ENCODE measurements at places on chromosomes 2 and 18.

DNA sequence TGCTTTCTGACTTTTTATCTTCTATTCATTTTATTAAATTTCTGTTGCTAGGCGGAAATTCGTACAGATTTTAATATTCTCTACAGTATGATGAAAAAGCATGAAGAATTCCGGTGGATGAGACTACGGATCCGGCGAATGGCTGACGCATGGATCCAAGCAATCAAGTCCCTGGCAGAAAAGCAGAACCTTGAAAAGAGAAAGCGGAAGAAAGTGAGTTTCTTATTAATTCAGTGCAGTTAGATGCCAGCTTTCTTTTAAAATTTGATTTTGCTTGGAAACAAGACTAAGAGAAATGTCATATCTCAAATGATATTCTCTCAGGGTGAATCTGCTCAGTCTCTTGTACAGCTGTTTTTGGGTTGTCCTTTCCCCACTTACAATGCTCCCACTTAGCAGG is 84.3 kb downstream of the MGAT5 start:
- no peak for DNase-seq

DNA sequence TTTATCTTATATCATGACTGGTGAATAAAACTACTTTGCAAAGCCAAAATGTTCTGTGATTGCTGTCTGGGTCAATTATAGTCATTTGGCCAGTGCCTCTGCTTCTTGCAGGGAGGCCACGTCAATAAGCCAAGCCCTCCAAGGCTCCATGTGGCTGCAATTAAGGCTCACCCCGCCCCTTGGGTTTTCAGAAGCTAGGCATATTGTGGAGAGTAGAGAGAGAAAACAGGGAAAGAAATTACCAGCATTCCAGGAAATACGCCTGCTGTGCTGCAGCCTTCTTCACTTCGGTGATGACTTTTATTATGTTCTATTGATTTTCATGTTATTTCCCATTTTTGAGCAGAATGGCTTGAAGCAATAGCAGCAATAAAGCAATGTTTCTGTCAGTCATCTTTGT is 319.7 kb downstream of the SOX11 start:
- DNase-seq, result no peak

- DNase-seq, result no peak
Measured at GRCh38 chr2:3025984-3026383, 351.6 kb downstream of the EIPR1 start.

DNA sequence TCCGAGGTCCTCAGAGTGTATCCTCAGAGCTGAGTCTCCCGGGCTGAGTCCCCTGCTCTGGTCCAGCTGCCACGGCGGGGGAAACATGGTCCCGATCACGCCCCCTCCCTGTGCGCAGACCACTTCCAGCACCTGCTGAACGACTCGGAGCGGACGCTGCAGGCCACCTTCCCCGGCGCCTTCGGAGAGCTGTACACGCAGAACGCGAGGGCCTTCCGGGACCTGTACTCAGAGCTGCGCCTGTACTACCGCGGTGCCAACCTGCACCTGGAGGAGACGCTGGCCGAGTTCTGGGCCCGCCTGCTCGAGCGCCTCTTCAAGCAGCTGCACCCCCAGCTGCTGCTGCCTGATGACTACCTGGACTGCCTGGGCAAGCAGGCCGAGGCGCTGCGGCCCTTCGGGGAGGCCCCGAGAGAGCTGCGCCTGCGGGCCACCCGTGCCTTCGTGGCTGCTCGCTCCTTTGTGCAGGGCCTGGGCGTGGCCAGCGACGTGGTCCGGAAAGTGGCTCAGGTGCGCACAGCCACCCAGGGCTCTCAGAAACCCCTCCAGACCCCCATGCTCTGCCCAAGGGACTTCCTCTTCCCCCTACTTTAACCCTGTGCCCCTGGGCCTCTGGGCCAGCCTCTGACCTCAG is 26.7 kb downstream of the GPC1 start:
- DNase-seq, result peak; percentile 15

- DNase-seq, result no peak
Measured at GRCh38 chr2:235497096-235497495, 3.3 kb downstream of the AGAP1 start.

GRCh38 chr18:66210875-66211274 is 393.0 kb downstream of the CDH19 start:
- no peak for DNase-seq

- DNase-seq, result no peak
Measured at GRCh38 chr2:104658904-104659591, 194.9 kb upstream of the POU3F3 start.

- DNase-seq, result no peak
Measured at GRCh38 chr18:14074187-14074586, 58.0 kb downstream of the ZNF519 start.

DNA sequence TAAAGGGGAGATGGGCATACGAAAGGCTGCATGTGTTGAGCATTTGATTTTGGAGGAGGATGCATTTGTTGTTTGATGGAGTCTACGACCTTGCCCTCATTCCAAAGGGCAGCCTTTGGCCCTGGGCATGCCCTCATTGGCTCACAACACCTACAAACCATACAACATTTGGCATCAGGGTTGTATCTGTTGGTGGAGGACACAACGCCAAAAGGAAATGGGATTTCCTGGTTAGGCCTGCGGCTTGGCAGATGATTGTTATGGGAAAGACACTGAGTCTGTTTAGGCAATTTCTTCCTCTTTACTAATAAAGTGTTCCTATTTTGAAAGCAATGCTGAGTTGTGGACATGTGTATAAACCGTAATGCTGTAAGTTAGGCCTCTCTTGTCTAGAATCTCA is 246.9 kb downstream of the LDLRAD4 start:
- DNase-seq, result no peak

GRCh38 chr2:200125444-200126284 is 170.3 kb downstream of the MAIP1 start:
- no peak for DNase-seq

DNA sequence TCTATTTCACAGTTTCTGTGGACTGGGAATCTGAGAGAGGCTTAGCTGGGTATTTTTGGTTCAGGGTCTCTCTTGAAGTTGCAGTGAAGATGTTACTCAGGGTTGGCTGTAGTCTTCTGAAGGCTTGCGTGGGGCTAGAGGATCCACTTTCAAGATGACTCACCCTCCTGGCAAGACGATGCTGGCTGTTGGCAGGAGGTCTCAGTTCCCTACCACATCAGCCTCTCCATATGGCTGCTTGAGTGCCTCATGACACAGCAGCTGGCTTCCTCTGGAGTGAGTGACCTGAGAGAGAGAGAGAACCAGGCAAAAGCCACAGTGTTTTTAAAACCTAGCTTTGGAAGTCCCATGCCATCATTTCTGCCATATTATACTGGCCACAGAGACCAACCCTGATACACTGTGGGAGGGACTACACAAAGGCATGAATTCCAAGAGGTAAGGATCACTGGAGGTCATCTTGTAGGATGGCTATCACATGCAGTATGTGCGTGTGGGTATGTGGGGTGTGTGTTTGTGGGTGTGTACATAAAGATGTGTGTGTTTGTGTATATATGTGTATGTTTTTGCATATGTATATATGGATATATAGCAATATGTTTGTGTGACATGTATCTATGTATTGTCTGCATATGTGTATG is 25.1 kb downstream of the DNPEP start:
- no peak for DNase-seq

DNA sequence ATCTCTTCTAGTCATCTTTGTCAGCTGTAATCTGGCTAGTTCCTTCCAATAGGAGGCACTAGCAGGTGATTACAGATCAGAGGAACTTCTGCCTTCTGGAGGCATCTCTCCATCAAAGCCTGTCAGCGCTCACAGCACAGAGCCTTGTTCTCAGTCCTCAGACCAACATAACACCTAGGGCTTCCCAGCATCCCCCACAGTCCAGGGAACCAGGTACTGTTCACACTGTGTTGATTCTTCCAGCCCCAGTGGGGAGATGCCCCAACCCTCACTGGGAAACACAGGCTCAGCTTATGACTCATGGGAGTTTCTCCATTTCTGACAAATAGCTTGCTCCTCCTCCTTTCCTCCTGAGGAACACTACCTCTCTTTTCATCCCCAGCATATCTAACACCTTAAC is 601.7 kb downstream of the CBLN2 start:
- no peak for DNase-seq

- no peak for DNase-seq
Measured at GRCh38 chr2:137208431-137208891, 443.1 kb downstream of the THSD7B start.

DNA sequence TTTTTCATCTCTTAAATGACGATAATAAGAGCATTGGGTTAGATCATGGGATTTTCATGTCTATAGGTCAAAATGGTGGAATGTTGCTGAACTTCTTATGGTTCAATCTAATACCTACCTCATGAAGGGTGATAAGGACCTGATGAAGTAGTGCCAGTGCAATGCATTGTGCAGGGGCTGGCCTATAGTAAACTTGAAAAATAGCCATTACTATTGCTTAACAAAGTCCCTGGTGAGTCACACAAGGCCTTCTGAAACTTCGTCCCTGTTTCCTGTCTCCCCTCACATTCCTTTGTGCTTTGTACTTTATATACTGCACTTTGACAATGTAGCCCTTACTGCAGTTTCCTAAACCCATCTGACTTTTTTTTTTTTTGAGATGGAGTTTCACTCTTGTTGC is 515.9 kb downstream of the SLC4A3 start:
- no peak for DNase-seq

DNA sequence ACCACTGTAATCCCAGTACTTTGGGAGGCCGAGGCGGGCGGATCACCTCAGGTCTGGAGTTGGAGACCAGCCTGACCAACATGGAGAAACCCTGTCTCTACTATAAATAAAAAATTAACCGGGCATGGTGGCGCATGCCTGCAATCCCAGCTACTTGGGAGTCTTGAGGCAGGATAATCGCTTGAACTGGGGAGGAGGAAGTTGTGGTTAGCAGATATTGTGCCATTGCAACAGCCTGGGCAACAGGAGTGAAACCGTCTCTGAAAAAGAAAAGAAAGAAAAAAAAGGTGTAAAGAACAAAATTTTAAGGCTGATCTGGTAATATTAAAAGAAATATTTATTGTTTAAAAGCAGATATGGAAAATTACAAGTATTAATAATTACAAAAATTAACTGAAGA is 29.7 kb downstream of the ZNF804A start:
- DNase-seq, result no peak

GRCh38 chr2:15169326-15170069 is 391.6 kb downstream of the NBAS start:
- no peak for DNase-seq

DNA sequence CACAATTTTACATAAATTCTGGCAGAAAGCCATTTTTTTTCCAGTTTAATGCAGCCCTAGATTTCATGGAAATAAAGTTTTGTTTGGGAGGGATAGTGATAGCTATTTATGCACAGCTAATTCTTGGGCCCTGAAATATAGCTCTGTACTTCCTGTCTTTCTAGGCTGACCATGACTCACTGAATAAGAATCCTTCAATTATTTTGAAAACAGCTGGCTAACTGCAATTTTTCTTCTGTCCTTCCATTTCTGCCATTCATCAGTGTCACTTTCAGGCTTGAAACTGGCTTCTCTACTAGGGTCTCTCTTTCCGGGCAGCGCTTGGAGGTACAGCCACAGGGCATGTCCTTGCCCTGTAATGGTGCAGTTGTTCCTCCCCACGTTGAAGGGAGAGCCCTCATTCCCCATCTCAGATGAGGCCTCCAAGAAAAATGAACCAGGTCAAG is 97.1 kb upstream of the TMEM178A start:
- DNase-seq, result no peak

DNA sequence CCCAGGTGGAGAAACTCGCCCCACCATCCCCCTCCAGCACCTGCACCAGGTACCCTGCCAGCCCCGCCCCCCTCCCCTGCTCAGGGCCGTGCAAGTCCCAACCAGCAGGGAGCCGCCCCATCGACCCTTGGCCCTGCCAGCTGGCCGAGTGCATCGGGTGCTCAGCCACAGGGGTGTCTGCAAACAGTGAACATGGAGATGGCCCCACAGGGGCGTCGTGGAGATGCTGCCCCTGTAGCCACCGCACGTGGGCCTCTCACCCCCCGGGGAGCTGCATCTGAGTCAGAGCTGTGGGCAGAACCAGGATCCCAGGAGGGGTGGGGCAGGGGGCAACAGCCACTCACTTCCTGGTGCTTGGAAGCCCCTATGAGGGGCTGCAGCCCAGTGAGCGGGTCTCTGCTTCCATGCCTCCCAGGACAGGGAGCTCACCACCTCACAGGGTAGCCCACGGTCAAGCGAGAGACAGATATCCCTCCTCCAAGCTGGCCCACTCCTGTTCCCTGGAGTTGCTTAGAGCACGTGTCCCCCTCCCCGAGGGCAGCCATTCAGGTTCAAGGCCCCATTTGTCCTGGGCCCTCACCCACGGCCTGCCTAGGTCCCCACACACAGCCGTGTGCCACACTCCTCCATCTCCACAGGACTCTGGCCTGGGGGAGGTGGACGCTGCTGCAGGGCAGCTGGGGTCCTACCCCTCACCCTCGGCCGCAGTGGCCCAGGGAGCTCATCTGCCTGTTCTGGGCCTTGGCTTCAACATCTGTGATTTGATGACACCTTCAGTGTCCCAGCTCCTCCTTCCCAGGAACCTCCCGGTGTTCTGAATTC is 1.1 kb upstream of the MAB21L4 start:
- no peak for DNase-seq

GRCh38 chr2:168196764-168197180 is 50.6 kb downstream of the STK39 start:
- no peak for DNase-seq

GRCh38 chr18:21930177-21930576 is 189.6 kb downstream of the MIB1 start:
- no peak for DNase-seq

GRCh38 chr2:169046440-169047151 is 15.5 kb upstream of the ABCB11 start:
- DNase-seq, result no peak

GRCh38 chr2:200408428-200409316 is 101.2 kb downstream of the KCTD18 start:
- no peak for DNase-seq

DNA sequence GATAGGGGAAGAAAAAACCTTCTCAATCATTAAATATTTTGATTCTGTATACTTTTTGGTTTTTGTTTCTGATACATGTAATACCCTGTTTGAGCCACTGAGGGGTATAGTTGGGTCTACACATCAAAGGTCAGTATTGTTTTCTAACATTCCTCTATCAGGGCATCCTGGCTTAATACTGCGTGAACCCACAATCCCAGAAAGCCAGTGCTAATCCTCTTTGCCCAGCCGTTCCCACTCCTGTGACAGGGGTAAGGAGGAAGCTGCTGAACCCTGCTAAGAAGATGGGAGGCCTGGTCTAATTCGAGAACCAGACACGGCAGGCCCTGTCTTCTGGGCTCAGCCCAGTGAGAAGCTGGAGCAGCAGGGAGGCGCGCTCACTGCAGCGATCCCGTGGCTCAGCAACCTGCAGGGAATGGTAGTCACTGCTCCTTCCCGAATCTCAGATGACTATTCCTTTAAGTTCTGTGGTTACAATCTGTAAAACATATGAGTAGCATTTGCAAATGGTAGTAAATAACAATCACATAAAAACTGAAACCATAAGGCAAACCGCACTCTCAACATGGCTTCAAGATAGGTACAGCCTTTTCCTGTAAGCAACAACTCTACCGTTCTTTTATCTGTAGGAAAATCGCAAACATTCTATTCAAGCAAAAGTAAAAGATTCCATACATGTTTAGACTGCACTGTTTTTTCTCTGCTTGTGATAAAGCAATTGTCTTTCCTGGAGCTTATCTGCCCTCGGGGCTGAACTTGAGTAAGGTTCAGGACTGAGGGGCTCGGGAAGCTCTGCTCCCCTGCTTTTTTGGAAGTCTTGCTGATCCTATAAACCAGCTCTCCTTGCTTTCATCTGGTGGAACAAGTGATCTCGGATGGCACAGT is 87.0 kb downstream of the EPB41L3 start:
- no peak for DNase-seq

- DNase-seq, result no peak
Measured at GRCh38 chr2:199462956-199463692, 5.4 kb upstream of the SATB2 start.

- no peak for DNase-seq
Measured at GRCh38 chr2:173400760-173401159, 46.1 kb downstream of the CDCA7 start.

- DNase-seq, result no peak
Measured at GRCh38 chr2:2688254-2688653, 357.2 kb upstream of the MYT1L start.

Measured in omental fat pad (tissue), 4 donors.